Head of caudate nucleus (tissue), 42 donors: ENCODE measurements at places on chromosomes 7 and 10.

- no peak for DNase-seq
Observed at GRCh38 chr7:41475801-41476459, 227.0 kb downstream of the INHBA start.

DNA sequence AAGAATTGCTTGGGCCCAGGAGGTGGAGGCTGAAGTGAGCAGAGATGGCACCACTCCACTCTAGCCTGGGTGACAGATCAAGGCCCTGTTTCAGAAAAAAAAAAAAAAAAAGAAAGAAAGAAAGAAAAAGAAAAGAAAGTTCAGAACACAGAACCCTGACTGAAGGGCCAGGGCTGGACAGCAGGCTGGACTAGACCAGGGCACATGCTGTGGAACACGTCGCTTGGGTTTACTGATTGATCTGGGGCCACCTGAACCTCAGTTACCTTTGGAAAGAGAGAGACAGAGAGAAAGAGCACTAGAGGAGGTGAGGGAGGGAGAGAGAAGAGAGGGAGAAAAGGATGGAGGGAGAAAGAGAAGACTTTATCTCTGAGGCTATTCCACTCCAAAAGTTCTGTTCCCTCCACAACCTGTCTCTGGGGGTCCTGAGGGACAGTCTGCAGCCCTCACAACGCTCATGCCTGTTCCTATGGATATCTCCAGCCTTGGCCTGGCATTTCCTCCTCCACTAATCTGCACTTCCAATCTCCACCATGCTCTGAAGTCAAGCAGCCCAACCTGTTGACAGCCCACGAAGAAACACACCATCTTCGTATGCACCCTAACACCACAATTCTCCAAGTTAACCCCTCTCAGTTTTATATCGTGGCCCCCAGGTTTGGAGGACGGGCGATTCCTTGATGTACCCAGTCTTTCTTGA, 81.8 kb downstream of the COBL start:
- no peak for DNase-seq

DNA sequence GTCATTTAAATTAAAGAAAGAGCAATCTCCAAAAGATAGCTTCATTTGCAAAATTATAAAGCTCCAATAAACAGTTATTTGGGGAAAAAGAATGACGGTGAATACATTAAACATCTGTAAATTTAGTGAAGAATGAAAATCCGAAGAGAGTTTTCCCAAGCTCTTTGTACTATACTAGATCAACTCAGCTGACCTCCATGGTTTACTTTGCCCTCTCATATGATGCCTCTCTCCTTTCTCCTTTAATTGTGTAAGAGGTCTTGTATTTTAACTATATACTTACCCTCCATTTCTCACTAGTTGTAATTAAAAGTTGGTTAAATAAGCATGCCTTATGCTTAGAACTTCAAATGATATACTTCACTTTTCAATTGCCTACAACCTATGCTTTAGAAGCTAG, 125.8 kb downstream of the CACNA2D1 start:
- no peak for DNase-seq

DNA sequence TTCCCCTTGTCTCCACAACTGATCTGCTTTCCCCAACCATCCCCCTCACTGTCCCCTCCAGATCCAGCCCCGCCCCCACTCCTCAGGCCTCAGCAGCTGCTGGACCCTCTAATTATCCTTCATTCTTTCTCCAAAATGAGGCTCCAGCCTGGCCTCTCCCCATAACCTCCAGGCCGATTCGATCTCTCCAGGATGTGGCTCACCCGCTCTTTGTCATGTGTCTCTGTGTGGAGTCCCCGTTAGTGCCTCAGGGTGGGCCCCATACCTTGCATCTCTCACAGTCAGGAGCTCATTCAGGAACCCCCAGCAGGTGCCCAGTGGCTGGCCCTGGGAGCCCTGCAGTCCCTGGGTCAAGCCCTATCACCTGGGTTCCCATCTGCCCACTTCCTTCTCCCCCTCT, 1.3 kb downstream of the PILRA start:
- no peak for DNase-seq

- no peak for DNase-seq
Observed at GRCh38 chr10:101617102-101617823, 29.1 kb downstream of the DPCD start.

GRCh38 chr7:51064688-51065087, 251.9 kb downstream of the COBL start:
- no peak for DNase-seq

DNA sequence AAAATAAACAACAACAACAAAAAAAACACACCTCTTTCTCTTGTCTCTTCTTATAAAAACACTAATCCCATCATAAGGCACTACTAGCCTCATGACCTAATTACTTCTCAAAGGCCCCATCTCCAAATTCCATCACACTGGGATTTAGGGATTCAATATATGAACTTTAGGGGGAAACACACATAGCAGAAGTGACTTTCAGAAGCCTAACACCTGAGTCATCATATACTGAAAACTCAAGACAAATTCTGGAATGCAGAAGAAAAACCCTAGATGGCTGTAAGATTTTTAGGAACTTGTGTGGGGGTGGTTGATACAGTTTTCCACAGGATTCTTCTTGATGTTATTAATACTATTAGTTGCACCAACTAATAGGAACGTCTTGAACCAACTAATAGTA, 33.7 kb upstream of the CSTF2T start:
- no peak for DNase-seq
